ENCODE measurements at places on chromosomes 12 and 14.
A peak's percentile ranks its signal among the peaks of the same experiment; 100 is the strongest.

- DNase-seq: no peak
Observed at GRCh38 chr12:95551913-95552516, 739 bp upstream of the USP44 start.

DNA sequence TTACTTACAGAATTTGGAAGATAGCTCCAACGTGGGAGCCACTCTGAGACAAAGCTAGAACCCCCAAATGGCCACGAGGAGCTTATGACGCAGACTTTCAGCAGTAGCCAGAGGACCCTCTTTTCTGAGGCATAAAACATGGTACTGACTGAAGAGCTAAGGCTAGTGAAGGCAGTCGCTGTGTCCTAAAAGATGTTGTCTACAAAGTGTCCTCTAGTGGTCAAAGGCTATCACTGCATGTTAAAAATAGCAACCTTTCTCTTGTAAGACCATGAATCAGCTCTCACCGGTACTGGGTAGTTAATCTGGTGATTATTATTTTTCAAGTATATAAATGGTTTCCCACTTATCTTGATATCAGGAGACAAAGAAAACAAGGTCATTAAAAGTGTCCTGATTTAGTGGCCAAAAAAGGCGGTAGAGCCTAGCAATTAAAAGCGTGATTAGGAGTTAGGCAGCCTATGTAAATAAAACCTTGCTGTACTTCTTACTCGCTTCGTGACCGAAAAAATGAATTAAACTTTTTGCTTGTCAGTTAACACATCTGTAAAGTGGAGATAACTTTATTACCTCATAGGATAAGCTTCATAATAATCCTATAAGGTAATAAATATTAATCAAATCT is 47.0 kb upstream of the LGR5 start:
- no peak for DNase-seq

DNA sequence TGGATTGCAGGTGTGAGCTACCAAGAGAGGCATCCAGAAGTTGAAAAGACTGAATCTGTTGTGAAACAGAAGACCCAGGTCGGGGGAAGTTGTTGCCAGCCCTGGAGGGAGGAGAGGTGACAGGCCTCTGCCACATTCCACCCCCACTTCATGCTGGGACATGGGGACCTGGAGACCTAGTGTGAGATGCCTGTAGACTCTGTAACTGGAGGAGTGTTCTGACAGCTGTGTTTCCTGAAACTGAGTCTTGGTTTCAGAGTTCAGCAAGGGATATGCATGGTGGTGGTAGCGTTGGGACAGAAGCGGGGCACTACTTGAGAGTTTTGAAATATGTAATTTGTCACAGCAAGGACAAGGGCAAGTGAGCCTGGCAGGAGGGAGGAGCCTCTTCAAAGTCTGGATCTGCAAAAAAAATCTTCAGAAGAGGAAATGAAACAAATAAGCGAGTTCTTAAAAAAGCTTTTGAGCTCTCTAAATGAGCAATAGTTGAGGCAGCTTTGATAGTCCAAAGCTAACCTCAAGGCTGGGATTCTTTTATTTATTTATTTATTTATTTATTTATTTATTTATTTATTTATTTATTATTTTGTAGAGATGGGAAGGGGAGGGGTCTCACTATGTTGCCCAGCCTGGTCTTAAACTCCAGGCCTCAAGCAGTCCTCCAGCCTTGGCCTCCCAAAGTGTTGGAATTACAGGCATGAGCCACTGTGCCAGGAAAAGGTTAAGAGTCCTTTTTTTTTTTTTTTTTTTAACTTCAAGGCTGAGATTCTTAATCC is 58.9 kb upstream of the EEA1 start:
- DNase-seq: peak; percentile 66

DNA sequence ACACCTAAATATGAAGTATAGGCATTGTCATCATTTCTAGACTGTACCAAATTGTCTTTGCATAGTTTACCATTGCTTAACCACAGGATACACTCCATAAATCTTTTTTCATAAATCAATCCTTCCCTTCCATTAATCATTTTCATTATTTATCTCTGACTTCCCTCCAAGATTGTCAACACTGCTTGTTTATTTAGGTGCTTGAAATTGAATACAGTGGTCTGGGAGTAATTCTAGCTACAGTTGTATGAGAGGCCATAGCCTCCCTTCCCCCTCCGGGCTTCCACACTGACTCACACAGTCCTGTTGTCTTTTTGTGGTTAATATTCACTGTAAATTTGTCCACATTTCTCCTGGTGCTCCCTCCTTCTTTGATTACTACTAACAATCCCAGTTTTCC is 114.2 kb upstream of the ARID2 start:
- DNase-seq: no peak

- DNase-seq: no peak
Observed at GRCh38 chr12:118058881-118059280, 2.1 kb downstream of the WSB2 start.

GRCh38 chr12:4685317-4685716 is 34.9 kb upstream of the GALNT8 start:
- no peak for DNase-seq

All from adrenal gland (tissue), 19 donors.